ENCODE measurements at places on chromosomes 2 and 18.

DNA sequence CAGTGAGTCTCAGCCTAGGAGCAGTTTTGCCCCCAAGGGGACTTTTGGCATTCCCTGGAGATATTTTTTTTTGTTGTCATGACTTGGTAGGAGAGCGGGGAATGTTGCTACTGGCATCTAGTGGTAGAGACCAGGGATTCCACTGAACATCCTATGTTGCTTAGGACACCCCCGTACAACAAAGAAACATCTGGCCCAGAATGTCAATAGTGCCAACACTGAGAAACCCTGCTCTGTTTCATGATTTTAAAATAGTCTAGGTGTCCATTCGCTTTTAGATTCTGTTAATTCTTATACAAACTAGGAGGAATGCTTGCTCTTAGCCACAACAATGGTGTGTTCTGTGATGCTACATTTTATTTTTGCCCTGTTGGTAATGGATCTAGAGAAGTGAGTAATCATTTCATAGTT, 225.8 kb upstream of the SIX3 start:
- DNase-seq, result peak; percentile 68

DNA sequence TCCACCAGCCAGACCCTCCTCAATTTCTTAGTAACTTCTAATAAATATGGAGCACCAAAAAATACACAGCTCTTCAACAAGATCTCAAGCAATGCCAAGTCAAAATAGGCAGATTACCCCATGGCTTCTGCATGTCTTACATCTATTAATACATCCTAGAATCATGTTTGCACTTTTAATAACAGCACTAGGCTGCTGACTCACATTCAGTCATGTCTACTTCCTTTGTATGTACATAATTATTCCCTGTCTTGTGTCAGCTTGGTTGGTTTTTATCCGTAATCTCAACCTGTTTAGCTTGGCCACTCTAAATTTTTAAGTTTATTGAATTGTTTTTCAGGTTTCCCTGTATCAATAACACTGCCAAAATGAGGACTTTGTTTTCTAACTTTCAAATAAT, 420.1 kb upstream of the ACVR2A start:
- DNase-seq, result no peak

DNA sequence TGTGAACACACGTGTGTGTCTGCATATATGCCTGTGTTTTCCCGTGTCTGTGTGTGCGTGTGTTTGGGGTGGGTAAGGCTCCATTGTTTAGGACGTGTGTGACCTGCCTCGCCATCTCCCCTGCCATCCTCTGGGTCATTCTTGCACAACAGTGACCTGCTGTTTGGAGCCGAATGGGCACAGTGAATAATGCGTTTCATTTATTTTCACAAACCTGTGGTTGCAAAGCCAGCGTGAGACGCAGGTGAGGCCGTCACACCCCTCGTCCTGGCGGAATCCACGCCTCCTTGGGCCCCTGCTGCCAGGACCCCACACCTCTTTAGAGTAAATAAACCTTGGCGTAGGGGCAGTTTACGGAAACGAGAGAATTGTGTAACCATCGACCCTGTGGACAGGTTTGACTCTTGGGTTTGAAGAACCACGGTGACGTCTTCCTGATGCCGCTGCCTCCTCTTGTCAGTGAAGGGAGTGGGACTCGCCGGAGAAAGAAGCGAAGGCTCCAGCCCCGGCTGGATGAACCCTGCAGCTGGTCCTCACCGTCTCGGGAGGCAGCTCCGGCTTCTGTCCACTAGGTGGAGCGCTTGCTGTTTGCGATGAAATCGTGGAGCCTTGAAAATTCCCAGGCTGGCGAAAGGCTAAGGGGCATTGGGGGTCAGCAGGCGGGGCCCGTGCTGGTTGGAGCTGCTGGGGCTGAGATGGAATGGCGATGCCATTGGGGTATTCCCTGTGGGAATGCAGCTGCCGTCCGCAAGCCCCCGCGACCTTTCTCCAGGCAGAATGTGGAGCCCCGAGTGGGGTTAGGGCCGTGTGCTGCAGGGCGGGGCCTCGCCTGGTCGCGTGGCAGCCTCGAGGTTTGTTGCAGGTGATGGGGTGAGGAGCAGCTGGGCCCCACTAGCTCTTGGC, 81.1 kb downstream of the RTP5 start:
- peak; percentile 67 for DNase-seq

DNA sequence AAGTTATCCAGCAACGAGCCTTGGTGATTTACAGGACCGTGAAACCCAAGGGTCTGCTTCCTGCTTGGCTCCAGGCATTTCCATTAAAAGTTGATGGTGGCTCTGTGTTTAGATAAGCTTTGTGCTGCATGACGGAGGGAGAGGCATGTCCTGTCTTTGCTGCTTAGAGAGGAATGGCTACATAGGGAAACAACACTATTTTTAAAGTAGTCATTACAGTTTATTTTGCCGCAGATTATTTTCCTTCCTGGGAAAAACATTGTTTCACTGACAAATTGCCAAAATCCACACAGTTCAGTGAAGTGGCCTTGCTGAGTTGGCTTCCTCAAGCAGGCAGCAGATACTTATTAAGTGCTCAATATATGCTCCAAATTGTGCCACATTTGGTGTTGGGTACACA, 98.5 kb downstream of the THSD7B start:
- no peak for DNase-seq

GRCh38 chr18:22191346-22191695, 21.9 kb downstream of the GATA6 start:
- DNase-seq, result no peak

GRCh38 chr18:67265464-67266245, 250.9 kb downstream of the DSEL start:
- DNase-seq, result peak; percentile 84

- no peak for DNase-seq
Observed at GRCh38 chr2:239092571-239093294, 244.8 kb downstream of the TWIST2 start.

GRCh38 chr2:120875431-120875830, 139.8 kb downstream of the GLI2 start:
- peak; percentile 61 for DNase-seq

DNA sequence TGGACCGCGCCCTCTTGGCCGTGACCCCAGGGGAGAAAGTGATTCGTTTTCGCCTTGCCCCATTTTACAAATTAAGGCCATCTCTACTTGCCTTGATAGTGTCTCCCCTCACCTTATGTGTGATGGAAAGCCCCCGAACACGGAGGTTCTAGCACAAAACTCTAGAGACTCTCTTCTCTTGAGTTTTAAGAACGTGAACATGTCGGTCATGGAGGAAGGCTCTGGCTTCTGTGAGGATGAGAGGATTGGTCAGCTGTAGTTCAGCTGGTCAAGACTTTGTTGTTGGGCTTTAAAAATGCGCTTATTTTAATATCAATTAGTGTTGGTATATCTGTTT, 828 bp downstream of the DYNC1I2 start:
- DNase-seq, result peak; percentile 5

DNA sequence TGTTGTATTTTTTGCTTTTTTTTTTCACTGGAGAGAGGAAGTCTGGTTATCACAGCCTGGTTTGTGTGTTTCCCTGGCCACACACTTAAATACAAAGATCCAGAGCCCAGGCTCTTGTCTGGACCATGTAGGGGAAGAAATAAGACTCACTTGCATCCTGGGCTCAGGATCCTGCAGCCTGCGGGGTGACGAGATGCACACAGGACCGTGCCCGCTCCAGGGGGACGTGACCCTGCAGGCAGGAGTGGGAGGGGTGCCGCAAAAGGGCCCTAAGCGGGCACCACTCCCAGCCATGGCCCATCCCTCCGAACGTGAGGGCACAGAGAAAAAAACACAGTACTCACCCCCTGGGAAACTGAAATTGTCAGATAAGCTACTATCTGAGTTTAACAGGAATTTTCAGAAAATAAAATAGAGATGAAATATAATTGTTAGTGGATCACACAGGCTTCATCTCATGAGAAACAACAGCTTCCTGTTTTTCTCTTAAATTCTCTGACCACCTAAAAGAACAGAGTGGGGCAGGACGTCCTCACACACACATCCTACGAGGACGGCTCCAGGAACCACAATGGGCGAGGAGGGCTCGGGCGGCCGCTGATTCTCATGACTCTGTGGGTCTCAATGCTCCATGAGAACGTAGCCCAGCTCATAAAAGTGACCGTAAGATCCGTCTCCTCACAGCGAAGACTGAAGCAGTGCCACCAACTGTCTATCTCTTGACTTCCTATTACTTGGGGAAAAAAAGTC, 142.6 kb upstream of the ALKAL2 start:
- DNase-seq, result no peak

GRCh38 chr2:197601726-197602125, 73.7 kb downstream of the RFTN2 start:
- no peak for DNase-seq

DNA sequence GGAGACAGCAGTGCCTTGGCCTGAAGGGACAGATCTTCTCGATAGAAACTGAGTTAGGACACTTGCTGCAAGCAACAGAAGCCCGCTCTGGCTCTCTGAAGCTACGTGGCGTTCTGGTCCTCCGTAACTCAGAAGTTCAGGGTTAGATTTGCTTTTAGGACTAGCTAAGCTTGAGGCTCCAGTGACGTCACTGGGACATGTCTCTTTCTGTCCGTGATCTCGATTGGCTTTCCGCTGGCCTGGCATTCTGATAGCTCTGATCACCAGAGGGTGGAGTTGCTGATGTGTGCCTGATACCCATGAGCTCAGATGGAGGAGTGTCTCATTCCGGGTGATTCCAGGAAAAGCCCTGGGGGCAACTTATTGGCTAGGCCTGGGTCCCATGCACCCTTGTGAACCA, 75.0 kb downstream of the GLI2 start:
- no peak for DNase-seq

DNA sequence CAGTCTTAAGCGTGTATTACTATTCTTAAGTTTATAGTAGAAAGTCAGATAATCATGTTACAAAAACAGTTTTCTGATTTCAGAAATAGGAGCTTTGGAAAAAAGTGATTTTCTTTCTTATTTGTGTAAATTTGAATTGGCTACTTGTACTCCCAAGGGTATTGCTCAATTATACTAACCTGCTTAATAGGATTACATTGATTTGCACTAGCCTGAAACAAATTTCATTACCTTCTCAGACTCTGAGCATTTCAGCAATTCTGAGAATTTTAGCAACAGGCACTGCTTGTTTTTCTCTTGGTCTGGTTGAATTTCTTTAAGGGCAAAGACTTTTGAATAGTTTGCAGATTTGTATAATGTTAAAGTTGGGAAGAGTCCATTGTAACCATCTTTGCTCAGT, 87.2 kb upstream of the NXPH2 start:
- DNase-seq, result no peak

- DNase-seq, result no peak
Observed at GRCh38 chr2:148812306-148812705, 62.7 kb upstream of the KIF5C start.

DNA sequence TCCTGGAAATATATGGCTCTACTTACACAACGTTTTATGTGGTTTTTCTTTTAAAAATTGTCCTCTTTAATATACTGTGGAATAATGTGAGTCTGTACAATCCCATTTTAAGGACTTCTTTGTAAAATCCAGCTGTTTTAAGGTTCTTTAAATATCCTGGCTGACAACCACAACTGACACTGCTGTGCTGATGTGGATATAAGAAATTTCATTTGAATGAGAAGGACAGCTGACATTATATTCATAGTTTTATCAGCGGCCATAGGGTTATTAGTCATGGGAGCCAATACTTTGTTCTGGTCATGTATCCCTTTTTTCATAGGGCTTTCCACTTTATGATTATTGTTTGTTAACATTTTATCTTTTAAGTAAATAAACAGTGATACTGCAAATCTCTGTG, 169.5 kb downstream of the CAMKMT start:
- DNase-seq, result no peak

DNA sequence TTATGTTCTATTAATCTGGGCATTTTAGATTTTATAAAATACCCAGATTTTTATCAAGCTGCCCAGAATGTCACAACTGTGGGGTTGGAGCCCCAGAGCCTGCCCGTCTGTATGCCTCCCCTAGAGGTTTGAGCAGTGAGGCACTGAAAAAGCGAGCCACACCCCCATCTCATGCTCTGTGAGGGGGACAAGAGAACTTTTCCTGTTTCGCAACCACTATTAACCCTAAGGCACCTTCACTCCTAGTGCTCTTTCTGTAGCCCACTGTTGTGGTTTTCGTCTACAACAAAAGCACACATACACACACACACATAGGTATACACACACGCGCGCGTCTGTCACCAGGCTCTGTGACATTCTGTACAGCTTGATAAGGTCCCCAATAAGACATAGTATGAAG, 38.0 kb downstream of the DCDC2C start:
- DNase-seq, result no peak

Measured in fibroblast of skin of scalp (primary cell).